ENCODE measurements at places on chromosomes 12 and 14.
A peak's percentile ranks its signal among the peaks of the same experiment; 100 is the strongest.

DNA sequence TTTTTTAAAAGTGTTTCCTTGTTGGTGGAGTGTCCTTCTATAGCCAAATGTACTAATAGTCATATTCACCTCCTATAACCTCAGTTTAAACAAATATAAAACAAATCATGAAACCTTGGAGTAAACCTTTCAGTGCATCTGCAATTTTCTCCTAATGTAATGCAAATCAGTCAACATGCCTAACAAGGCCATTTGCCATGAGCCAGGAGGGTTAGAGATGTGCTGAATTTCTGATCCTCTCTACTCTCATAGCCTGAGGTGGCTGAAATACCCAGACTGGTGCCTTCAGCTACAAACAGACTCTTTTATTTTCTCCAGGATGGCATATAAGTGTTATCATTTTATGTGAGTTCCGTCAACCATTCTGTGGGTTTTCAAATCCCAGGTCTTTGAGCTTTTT, 908.1 kb downstream of the GALC start:
- DNase-seq = no peak

- DNase-seq = no peak
These were observed 49.6 kb downstream of the HNRNPC start for GRCh38 chr14:21219561-21220111.

DNA sequence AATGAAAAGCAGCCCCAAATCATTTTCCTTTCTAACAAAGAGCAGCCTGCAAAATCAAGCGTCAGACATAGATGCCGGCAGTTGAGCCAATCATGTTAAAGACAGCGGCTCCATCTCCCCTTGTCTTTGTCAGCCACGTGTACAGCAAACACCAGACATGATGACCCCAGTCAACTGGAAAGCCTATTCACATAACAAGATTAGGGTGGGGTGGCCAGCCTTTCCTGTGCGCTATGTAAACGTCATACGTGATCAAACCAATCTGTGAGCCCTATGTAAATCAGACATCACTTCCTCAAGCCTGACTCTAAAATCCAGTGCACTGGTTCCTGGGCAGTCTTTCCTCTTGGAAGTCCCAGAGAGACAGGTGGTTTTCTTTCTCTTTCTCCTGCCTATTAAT, 9.9 kb upstream of the FICD start:
- no peak for DNase-seq

DNA sequence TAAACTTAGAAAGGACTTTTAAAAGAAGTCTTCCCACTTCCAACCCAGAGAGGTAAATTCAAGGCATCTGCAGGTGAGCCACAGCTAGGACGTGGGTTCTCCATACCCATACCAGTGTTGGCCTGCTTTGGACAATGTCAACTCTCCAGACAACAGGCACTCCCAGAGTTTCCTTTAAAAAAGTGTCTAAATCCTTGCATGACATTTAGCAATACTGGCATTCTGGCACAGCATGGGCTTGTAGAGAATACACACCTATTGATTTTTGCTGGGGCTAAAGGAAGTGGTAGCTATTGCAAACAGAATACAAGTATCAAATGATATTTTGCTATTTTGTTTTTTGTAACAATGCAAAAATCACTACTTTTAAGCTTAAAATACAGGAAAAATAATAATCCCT, 25.8 kb upstream of the DICER1 start:
- DNase-seq = no peak

DNA sequence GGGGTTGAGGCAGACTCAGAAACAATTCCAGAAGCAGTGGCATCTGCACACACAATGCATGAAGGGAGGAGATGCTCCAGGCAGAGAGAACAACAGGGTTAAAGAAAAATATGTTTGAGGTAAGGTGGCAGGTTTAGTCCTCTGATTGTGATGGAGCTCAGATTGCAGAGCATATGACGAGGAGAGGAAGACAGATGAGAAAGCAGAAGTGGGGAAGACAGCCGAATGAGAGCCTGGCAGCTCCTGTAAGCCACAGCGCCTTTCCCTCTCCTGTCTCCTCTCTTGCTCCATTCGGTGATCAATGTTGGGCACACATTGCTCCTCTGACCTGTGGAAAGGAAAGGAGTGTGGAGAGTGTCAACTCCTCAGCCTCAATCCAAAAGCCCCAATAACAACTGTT, 372.2 kb downstream of the GXYLT1 start:
- DNase-seq = no peak

DNA sequence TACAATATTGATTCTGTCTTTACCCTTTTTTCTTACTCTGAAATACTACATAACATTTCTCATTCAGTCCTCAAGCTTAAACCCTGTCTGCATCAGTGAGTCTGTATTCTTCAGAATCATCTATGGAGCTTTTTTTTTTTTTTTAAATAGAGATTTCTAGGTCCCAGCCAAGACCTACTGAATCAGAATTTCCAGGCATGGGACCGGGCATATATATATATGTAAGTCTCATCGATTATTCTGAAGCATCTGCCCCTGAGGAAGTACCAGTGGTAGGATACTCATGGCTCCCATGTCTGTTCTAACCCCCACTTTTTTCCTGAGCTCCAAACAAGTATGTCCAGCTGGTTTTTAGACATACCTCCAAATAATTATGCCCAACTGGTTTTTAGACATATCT, 6.1 kb downstream of the DDX47 start:
- DNase-seq = no peak

- peak; percentile 30 for DNase-seq
These were observed 47.2 kb downstream of the ALDH1L2 start for GRCh38 chr12:105036937-105037649.

DNA sequence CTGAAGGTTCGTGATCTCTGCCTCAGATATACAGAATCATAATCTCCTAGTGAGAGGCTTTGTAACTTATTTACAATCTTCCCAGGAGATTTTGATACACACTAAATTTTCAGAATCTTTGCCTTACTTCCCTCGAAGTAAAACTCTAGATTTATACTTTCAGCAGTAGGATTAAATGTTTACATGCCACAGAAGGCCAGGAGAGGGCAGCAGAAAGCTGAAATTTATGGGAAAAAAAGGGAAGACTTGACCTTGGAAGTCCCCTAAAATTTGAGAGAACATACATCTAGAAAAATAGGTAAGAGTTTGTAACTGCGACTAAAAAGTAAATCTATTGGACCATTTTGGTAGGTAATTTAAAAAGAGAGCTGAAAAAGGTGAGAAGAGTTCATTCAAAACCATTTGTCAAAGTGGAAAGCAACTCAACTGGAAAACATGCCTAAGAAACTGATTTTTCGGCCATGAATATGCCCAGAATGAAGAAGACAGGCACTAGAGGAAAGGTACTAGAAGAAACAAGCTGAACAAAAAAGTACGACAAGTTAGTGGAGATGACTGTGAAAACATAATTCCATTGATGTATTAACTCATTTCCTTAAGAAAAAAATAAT, 242.0 kb upstream of the MDGA2 start:
- DNase-seq = peak; percentile 5

- DNase-seq = no peak
These were observed 36.7 kb downstream of the TMEM233 start for GRCh38 chr12:119630223-119630780.

- no peak for DNase-seq
These were observed 125.9 kb downstream of the DENND5B start for GRCh38 chr12:31465002-31465401.

GRCh38 chr12:69555461-69555860, 29.8 kb upstream of the CCT2 start:
- DNase-seq = no peak

DNA sequence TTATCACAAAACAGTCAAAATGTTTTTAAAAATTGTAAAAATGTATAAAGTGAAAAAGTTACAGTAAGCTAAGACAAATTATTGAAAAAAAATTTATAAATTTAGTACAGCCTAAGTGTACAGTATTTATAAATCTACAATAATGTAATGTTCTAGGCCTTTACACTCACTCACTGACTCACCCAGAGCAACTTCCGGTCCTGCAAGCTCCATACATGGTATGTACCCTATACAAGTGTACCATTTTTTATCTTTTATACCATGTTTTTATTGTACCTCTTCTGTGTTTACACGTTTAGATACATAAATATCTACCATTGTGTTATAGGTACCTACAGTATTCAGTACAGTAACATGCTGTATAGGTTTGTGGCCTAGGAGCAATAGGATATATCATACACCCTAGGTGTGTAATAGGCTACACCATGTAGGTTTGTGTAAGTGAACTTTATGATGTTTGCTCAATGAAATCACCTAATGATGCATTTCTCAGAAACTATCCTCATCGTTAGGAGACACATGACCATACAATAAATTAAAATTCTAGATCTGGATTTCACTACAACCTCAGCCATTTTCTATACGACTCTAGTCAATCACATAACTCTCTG, 66.8 kb downstream of the TXNDC16 start:
- DNase-seq = no peak

GRCh38 chr12:67919406-67919805, 69.8 kb upstream of the IFNG-AS1 start:
- no peak for DNase-seq

DNA sequence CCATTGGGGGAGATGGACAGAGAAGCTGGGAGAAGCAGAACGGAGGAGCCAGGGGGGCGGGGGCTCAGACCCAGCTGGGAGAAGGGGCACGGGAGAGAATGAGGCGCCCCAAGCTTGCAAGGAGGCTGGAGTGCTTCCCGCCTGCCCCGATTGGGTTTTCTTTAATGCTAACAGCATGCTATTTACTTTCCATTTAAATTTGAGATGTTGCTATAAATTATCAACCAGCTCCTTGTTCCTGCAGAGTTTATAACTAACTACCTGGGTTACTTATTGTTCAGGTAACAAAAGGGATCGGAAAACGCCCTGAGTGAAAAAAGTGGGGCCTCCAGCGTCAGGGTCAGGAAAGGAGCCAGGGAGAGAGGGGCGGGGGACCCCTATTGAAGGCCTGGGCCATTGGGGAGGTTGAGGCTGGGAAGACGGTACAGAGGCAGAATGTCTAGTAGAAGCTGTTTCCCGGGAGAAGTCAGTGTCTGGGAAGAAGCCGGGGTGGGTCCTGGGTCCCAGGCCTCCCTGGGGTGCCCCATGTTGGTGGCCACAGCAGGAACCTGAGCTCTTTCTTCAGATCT, 2.5 kb downstream of the HNF1A start:
- DNase-seq = no peak

GRCh38 chr12:48969833-48970701, 1.5 kb downstream of the WNT10B start:
- no peak for DNase-seq

GRCh38 chr14:81582420-81582819, 48.8 kb upstream of the SEL1L start:
- DNase-seq = no peak

DNA sequence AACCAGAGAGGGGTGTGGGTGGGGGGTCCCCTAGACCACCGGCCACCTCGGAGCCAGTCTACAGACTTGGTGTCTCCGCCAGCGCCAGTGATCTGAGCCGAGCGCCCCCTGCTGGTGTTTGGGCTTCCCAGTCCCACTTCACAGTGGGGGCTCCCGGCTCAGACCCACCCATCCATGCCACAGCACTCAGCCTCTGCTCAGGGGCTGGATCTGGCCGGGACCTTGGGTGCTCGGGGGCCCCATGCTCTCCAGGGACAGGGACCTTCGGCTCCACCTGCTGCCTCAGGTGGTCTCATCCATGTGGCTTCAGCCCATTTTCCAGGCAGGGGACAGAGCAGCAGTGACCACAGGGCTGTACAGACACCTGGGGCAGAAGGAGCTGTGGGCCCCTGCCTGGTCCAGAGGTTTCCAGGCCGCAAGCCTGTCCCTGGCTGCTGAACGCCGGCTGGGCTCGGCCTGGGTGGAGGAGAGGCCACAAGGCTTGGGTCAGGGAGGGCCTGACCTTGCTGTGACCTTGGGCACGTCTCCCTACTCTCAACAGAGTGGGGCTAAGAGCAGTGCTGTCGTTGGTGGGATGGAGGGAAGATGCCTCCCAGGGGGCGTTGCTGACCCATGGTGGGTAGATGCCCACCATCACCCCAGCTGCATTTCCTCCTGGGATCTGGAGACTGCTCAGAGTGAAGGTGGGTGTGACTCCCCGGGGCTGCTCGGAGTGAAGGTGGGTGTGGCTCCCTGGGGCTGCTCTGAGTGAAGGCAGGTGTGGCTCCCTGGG, 86.3 kb downstream of the KIF26A start:
- DNase-seq = peak; percentile 44

- DNase-seq = no peak
These were observed 36.7 kb downstream of the RERG start for GRCh38 chr12:15184484-15184883.

DNA sequence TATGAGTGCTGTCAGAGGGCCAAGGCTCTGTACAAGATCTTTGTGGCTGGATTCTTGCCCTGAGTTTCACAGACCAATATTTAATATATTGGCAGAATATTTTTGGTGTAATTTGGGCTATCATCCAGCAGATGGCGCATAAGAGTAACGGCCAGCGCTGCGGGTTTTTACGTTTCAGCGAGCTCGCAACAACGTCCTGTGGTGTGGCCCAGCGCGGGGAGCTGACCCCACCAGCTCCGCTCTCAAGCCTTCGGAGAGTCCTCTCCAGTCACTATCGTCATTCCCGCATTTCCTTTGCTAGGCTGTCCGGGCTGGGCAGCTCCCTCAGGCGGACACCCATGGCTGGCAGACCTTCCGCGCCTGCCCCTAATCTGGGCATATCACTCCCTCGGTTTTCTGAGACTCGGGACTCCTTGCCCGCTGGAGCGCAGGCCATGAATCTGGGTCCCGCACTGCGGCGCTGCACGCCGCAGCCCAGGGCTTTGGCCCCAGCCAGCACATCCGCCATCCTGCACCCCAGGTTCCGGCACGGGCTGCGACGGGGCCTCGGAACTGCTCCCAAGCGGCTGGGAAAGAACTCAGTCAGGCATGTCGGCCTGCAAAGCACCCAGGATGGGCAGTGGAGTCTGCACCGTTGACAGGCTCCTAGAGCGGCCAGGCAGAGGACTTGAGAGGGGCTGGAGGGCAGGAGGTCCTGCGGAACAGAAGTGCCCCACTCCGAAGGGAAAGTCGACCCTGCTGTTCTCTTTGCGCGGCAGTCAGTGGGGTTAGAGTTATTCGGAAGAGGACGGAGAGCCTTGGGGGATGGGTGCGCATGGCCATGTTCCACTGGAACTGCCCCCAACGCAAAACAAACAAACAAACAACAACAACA, 18.4 kb downstream of the OLR1 start:
- peak; percentile 69 for DNase-seq

DNA sequence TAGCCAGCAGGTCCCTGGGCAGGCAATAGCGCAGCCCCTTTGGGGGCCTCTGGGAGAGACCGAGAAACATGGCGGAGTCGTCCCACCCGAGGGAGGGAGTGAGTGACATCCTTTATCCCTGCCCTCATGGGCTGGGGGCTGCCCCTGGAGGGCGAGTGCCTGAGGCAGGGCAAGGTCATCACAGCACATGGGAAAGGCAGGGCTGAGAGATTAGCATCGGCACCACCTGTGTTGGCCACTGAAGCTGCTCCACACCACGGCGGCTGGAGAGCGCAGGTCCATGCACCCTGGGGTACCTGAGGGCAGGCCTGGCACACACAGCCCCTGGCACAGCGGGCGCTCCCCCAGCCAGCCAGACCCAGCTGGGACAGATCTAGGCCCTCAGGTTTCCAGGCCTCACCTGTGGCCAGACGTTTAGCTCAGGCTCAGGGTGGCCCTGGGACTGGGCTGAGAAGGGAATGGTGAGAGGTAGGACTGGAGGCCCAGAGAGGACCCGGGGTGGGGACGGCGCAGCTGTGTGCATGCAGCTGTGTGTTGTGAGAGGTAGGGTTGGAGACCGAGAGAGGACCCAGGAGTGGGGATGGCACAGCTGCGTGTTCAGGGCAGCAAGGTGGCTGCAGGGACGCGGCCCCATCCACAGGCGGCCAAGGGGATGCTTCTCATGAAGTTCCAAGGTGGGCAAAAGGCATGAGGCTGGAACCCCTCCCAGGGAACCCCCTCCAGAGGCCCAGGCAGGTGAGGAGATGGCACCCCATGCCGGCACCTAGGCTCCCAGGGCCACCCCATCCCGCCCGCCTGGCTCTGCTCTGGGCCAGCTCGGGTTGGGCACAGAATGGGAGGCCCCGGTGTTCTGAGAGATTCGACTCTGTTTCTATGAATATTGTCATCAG, 74.1 kb downstream of the KIF26A start:
- no peak for DNase-seq

All from activated CD4-positive, alpha-beta T cell treated with anti-CD3 and anti-CD28 coated beads, Interleukin-2, Interleukin-6, amounts not matched to agents 100 ng/mL and 50 ng/mL, durations not matched to agents 16 hours and 8 hours (primary cell).